ENCODE measurements at places on chromosomes 6 and 20.

DNA sequence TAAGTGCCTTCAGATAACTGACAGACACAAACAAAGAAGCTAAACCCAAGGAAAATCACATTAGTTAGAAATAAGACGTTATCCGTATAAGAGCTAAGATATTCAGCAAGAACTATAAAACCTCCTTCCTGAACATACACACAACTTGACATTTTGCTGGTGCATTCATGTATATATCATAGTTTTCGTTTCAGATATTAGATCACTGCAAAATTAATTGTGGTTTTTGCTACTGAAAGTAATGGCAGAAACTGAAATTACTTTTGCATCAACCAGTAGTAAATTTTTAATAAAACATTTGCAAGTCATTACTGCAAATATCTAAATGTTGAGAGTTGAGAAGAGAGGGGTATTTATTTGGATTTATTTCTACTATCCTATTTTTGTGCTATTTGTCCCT lies 26.1 kb upstream of the KCNQ5 start:
- no peak for DNase-seq

DNA sequence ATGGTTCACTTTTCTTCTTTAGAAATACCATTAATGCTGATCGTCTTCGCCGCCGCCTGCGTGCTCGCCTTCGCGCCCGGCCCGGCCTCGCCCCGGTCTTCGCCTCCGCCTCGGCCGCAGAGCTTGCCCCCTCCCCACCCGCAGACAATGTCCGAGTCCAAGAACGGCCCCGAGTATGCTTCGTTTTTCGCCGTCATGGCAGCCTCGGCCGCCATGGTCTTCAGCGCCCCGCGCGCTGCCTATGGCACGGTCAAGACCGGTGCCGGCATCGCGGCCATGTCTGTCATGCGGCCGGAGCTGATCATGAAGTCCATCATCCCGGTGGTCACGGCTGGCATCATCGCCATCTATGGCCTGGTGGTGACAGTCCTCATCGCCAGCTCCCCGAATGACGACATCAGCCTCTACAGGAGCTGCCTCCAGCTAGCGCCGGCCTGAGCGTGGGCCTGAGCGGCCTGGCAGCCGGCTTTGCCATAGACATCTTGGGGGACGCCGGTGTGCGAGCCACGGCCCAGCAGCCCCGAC lies 4.8 kb upstream of the PRPH2 start:
- DNase-seq: no peak

- DNase-seq: no peak
These were observed 60.0 kb upstream of the ZFAND3 start for GRCh38 chr6:37759221-37760144.

DNA sequence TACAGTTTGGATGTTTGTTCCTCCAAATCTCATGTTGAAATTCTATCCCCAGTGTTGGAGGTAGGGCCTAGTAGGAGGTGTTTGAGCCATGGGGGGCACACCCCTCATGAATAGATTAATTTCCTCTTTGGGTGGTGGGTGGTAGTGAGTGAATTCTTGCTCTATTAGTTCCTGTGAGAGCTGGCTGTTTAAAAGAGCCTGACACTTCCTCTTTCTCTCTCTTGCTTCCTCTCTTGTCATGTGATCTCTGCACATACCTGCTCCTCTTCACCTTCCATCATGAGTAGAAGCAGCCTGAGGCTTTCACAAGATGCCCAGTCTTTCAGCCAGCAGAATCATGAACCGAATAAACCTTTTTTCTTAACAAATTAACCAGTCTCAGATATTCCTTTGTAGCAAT lies 340.2 kb upstream of the CHD6 start:
- no peak for DNase-seq

DNA sequence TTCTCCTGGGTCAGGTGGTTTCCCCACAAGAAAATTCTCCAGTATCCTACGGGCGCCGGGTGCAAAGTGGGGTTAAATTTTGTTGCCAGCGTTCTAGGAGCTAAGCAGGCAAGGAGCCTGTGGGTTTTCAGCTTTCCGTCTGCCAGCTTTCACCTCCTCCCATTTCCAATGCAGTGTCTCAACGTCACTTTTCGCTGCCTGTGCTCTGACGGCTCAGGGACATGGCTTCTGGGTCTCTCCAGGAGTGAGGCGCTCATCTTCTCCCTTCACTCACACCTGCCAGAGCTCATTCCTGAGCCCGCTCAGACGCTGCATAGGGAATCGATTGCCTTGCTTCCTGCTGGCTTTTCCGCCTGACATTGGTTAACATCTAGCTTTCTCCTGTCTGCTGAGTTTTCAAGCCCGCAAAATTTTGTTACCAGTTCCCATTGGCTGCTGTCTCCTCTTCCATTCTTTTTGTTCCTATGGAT lies 7.3 kb upstream of the NAA20 start:
- DNase-seq: peak; percentile 34

DNA sequence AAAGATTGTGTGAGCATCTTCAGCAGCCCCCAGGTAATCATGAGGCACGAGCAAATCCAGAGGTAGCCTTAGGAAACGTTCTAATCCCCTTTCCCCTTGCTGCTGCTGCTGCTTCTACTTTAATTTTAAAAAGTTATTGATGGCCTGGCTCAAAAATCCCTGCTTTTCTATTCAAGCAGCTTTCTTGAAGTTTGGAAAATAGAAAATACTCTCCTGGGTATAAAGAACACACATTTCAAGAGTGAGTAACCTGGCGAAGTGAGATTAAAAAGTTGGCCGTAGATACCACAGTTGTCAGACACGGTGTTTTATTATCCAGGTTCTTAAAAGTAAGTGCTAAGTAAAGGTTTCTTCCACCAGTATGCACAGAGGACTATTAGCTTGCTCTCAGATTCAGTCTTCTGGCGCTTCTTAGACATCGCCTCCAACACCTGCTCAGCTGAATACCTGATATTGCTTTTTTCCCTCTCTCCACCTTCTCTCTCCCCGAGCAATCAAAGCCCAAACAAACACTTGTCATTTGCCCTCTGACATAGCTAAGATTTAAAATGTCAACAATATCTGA lies 150.7 kb downstream of the EDN3 start:
- no peak for DNase-seq

- no peak for DNase-seq
These were observed 76.4 kb upstream of the HS3ST5 start for GRCh38 chr6:114419175-114419574.

GRCh38 chr20:52124821-52125220 lies 66.8 kb downstream of the ZFP64 start:
- no peak for DNase-seq

GRCh38 chr20:35561671-35562070 lies 19.8 kb downstream of the ERGIC3 start:
- DNase-seq: no peak

DNA sequence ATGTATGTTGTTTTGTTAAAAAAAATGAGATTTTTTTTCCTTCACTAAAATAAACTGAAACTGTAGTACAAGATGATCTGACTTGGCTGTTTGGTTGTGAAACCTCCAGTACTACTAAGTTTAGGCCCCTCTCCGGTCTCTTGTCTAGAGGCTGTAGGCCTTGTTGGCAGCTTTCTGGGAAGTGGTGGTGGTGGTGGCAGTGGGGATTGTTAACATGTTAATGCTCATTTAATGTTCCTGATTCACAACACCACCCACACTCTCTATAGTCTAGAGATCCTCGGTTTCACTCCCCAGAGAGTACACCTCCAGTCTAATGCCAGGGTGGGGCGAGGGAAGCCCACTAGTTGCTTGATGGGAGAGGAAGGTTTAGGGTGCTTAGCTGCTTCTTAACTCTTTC lies 24.1 kb downstream of the STK4 start:
- no peak for DNase-seq

DNA sequence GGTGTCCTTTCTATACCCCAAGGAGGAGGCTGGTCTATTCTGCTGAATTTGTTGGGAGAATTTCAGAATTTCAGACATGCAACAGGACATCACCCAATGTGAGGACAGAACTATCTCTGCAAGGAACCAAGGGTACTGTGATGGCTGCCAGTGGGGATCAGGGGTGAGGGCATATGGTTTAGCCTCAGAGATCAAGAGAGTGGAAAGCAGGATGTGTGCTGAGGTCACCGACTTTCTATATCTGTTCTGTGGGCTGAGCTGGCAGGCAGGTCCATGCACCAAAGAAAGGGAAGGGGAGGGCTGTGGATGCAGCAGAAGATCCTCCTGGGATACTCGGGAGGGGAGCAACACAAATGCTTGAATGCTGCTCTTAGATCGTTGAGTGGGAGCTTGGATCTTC lies 28.8 kb downstream of the MYT1 start:
- DNase-seq: no peak

GRCh38 chr20:35607003-35607735 lies 8.5 kb upstream of the SPAG4 start:
- DNase-seq: no peak

DNA sequence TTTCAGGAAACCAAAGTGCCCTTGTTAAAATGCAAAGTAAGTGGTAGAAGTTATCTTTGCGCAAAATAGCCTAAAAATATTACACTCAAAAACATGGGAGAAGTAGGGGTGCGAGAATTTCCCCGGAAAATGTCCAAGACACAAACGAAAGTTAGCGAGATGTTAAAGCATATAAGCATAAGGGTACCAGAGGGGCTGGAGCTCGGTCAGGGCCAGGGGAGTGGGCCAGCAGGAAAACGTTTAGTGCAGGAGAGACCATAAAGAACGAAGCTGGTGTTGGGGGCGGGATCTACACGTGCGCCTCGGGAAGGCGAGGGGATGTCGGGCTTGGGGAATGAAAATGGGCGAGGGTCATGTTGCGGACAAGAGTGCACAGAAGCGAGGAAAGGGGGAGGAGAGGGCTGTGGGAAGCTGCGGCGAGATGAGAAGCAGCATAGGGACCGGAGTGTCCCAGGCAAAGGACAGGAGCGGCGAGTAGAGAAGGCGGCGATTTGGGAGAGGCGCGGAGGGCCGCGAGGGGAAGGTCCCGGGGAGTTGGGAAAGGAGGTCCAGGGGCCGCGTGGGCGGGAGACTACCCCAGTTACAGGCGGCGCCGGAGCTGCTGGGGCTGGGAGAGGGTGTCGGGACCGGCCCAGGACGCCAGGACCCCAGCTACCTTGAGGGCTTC lies 600 bp downstream of the XPO5 start:
- DNase-seq: peak; percentile 31

- DNase-seq: no peak
These were observed 29.8 kb downstream of the SCGN start for GRCh38 chr6:25681848-25682247.
